Activated naive CD8-positive, alpha-beta T cell treated with anti-CD3 and anti-CD28 coated beads, Interleukin-2, amount 10 ng/mL, durations not matched to agents 7 days and 5 days (primary cell): ENCODE measurements at places on chromosomes 2 and 18.

GRCh38 chr2:132415256-132415914 is 1.2 kb upstream of the GPR39 start:
- H3K27me3 ChIP-seq, result peaks cover 19% of the 10 kb centered on the region
- DNase-seq, result no peak
- H3K4me1 ChIP-seq, result no peaks in the 10 kb centered on the region
- H3K36me3 ChIP-seq, result no peaks in the 10 kb centered on the region
- no peak overlapping the region for H3K27ac ChIP-seq

- H3K4me1 ChIP-seq, result no peaks in the 10 kb centered on the region
- DNase-seq, result no peak
- no peaks in the 10 kb centered on the region for H3K27me3 ChIP-seq
- H3K36me3 ChIP-seq, result no peaks in the 10 kb centered on the region
These were observed 161.9 kb upstream of the CRIM1 start for GRCh38 chr2:36193680-36194079.

GRCh38 chr2:8477552-8478470 is 204.0 kb upstream of the ID2 start:
- DNase-seq, result no peak
- H3K27me3 ChIP-seq, result no peaks in the 10 kb centered on the region
- H3K4me3 ChIP-seq, result peak overlapping the region; percentile 60
- peaks cover 12% of the 10 kb centered on the region for H3K36me3 ChIP-seq
- peaks cover 89% of the 10 kb centered on the region for H3K4me1 ChIP-seq
- peak overlapping the region; percentile 88 for H3K27ac ChIP-seq

DNA sequence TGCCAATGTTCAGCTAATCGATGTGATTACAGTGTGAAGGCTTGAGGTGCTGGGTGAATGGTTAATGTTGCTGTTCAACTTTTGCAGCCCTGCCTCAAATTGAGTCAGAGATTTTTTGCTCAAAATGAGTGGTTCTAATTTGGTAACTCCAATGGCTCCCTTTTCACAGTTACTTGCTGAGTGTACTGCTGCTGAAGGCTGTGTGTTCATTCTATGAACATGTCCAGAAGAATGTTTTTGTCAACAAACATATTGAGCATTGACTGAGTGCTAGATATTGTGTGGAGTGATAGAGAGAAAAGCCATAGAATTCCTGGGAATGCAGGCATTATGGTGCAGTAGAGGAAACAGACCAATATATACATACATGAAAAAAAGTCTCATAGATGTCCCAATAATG is 39.0 kb upstream of the TCF4 start:
- H3K27me3 ChIP-seq, result no peaks in the 10 kb centered on the region
- no peaks in the 10 kb centered on the region for H3K36me3 ChIP-seq
- no peak overlapping the region for H3K27ac ChIP-seq
- DNase-seq, result no peak
- no peak overlapping the region for H3K4me3 ChIP-seq

GRCh38 chr2:199115169-199115568 is 342.6 kb downstream of the SATB2 start:
- H3K36me3 ChIP-seq, result no peaks in the 10 kb centered on the region
- no peak for DNase-seq
- no peaks in the 10 kb centered on the region for H3K27me3 ChIP-seq
- H3K27ac ChIP-seq, result no peak overlapping the region

DNA sequence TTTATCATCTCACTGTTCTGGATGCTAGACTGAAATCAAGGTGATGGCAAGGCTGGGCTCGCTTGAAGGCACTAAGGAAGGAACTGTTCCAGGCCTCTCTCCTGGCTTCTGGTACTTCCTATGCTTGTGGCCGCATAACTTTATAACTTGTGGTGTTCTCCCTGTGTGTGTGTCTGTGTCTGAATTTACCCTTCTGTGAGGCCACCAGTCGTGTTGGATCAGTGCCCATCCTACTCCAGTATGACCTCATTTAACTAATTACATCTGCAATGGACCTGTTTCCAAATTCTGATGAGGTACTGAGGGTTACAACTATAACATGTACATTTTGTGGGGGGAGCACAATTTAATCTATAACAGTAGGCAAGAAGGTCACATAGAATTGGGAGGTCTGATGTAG is 41.6 kb downstream of the LYPD6B start:
- H3K27ac ChIP-seq, result no peak overlapping the region
- no peak overlapping the region for H3K4me3 ChIP-seq
- H3K36me3 ChIP-seq, result no peaks in the 10 kb centered on the region
- no peak for DNase-seq

- H3K27ac ChIP-seq, result no peak overlapping the region
- H3K27me3 ChIP-seq, result peaks cover 3% of the 10 kb centered on the region
- DNase-seq, result no peak
- no peaks in the 10 kb centered on the region for H3K4me1 ChIP-seq
- H3K4me3 ChIP-seq, result no peak overlapping the region
- no peaks in the 10 kb centered on the region for H3K36me3 ChIP-seq
These were observed 108.3 kb upstream of the NCKAP5 start for GRCh38 chr2:133676392-133677130.

GRCh38 chr2:48568547-48568946 is 38.6 kb downstream of the STON1 start:
- H3K36me3 ChIP-seq, result no peaks in the 10 kb centered on the region
- H3K4me3 ChIP-seq, result no peak overlapping the region
- no peak overlapping the region for H3K27ac ChIP-seq
- DNase-seq, result no peak
- peaks cover 3% of the 10 kb centered on the region for H3K4me1 ChIP-seq

- H3K4me1 ChIP-seq, result peaks cover 21% of the 10 kb centered on the region
- H3K27me3 ChIP-seq, result peaks cover 19% of the 10 kb centered on the region
- H3K36me3 ChIP-seq, result no peaks in the 10 kb centered on the region
- no peak overlapping the region for H3K27ac ChIP-seq
- no peak for DNase-seq
These were observed 48.6 kb upstream of the RAPH1 start for GRCh38 chr2:203583701-203584100.

- H3K4me3 ChIP-seq, result no peak overlapping the region
- peaks cover under 1% of the 10 kb centered on the region for H3K4me1 ChIP-seq
- no peaks in the 10 kb centered on the region for H3K36me3 ChIP-seq
- H3K27ac ChIP-seq, result no peak overlapping the region
- H3K27me3 ChIP-seq, result no peaks in the 10 kb centered on the region
- no peak for DNase-seq
These were observed 17.2 kb downstream of the COMMD1 start for GRCh38 chr2:61922714-61923113.

GRCh38 chr2:158580760-158581159 is 124.0 kb downstream of the PKP4 start:
- no peaks in the 10 kb centered on the region for H3K27me3 ChIP-seq
- H3K4me3 ChIP-seq, result no peak overlapping the region
- peaks cover 1% of the 10 kb centered on the region for H3K4me1 ChIP-seq
- H3K27ac ChIP-seq, result no peak overlapping the region

GRCh38 chr2:1011985-1012384 is 61.3 kb downstream of the SNTG2 start:
- peaks cover 5% of the 10 kb centered on the region for H3K4me1 ChIP-seq
- H3K4me3 ChIP-seq, result no peak overlapping the region
- no peaks in the 10 kb centered on the region for H3K36me3 ChIP-seq
- no peak overlapping the region for H3K27ac ChIP-seq

- H3K36me3 ChIP-seq, result peaks cover 3% of the 10 kb centered on the region
- no peak overlapping the region for H3K4me3 ChIP-seq
- H3K27me3 ChIP-seq, result peaks cover 9% of the 10 kb centered on the region
- no peak for DNase-seq
These were observed 69.5 kb downstream of the TGFA start for GRCh38 chr2:70484086-70484485.
